ENCODE measurements at places on chromosomes 5 and 9.

DNA sequence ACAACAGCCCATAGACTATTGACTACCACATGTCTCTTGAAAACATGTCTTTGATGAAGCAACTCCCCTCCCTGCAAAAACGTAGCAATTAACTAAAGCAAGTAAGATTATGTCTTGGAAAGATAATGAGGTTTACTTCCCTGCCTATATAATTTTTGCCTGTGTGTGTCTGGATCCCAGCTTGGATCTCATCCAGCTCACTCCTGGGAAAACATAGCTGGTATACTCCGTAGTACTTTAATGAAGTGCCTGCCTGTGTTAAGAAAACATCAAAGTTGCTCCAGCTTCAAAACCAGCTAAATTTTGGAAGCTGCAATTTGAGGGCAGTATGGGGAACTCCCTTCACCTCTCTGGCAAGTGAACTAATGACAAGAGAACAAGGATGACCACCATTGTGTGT lies 182.6 kb upstream of the C9orf72 start:
- DNase-seq = peak; percentile 91

- peak; percentile 42 for DNase-seq
Observed at GRCh38 chr9:126857261-126857960, 3.0 kb upstream of the ZBTB34 start.

- DNase-seq = no peak
Observed at GRCh38 chr5:125202871-125203438, 456.5 kb upstream of the ZNF608 start.

DNA sequence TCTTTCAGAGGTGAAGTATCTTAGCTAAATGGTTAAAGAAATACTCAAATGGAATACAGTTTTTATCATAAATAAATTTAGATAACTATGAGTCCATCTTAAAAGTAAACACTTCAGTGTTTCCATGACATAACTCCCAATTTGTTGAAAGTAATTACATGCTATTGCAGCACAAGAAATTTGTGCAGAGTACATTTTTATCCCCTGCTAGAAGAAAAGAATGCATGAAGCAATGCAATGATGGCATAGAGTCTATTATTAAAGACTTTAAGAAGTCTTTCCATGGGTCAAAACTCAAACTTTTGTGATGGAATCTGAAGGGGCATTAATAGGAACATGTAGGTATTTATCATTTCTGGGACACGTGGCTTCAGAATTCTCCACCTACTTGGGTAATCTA lies 106.6 kb upstream of the DPYSL3 start:
- no peak for DNase-seq

- DNase-seq = no peak
Observed at GRCh38 chr9:137733429-137733828, 114.6 kb downstream of the EHMT1 start.

GRCh38 chr9:79134654-79135053 lies 437.1 kb upstream of the TLE4 start:
- peak; percentile 65 for DNase-seq

- peak; percentile 67 for DNase-seq
Observed at GRCh38 chr5:139091439-139092156, 106.6 kb downstream of the SIL1 start.

GRCh38 chr5:167296661-167297060 lies 994.8 kb upstream of the WWC1 start:
- no peak for DNase-seq

Measured in NCI-H69 (cell line).